ENCODE measurements at places on chromosomes 12 and 14. TPM values are rescaled to one million over a fixed set of nuclear protein-coding genes. Genes with fewer than 3 reads are reported as not detected.

GRCh38 chr12:69570545-69571399 lies 14.5 kb upstream of the CCT2 start:
- DNase-seq, result peak; percentile 81

DNA sequence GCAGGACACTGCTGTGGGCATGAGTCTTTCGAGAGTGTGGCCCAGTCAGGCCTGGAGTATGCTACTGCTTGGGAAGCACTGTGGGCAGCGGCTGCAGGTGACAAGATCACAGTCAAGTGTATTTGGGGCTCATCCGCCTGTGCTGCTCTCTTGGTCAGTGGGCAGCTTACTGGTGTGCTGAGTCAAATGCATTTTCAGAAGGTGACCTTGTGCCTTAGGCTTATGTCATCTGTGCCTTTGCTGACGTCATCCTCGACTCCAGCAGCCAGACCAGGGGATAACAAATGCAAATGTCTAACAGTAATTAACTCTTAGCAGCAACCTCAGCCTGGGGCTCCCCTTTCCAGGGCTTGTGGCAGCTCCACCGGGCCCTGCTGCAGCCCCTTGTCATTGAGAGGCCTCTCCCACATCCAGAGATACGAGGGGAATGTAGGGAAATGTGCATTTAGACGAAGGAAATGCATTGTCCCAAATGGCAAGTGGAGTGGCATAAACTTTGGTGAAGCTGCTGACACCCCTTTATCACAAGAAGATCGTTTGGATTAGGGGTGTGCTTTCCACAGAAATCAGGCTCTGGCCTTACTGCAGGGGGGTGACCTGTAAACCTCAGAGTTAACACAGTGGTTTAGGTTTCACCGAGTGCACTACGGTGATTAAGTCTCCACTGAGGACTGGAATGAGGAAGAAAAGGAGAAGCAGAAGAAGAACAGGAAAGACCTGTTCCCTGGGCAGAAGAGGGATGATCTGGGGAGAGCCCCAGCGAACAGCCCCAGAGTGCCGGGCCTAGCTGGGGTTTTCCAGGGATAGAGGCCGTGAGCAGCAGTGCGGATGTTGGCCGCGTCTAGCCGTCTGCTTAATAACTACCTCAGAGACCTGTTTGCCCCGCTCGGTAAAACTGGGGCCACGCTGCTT lies 39.7 kb downstream of the PSMA6 start:
- peak; percentile 35 for DNase-seq

DNA sequence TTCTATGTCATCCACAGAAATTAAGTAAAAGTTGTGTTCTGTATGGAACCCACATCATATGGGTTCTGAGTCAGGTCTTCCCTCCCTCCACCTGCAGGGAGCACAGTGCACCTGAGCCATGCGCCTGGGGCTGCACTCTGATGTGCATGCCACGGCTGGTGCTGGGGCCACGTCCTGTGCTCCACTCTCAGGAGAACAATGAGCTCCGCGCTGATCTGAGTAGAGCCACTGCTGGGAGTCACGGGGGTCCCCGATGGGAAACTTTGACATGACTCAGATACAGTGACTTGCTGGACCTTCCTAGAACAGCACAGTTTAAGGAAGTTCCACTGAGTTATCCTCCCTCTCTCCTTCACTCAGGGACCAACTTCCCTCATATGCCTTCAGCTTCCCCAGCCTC lies 683.4 kb downstream of the TMEM121 start:
- DNase-seq, result no peak

DNA sequence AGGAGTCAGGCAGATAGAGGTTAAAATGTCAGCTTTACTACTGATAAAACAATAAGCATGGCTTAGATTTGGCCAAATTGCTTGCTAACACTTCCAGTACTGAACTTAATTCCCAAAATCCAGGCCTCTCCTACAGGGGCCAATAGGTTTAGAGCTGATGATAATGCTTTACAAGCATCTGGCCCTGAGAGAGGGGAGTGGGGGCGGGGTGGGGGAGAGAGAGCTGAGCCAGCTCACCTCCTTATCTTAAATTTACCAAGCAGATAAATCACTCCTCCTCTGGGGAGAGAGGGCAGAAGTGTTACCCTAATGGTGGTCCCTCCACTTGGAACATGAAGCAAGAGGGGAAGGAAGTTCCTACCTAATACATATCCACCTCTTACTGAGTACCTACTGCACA lies 182.2 kb upstream of the CRY1 start:
- DNase-seq, result no peak

DNA sequence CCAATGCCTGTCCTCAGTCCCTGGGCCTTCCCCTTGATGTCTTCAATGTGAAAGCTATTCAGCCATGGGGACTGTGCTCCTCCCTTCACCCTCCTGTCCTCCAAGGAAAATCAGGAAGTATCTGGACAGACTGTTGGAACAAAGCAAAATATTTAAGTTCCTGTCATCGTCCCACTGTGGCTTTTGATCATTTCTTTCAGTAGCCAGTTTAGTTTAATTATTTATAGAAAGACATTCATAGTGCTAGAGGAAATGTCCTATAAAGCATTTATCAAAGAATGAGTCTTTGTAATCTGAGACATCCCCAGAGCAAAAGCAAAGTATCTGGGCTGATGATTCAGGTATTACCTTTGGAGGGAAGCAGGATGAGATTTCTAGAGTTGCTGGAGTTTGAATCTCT lies 254.1 kb downstream of the NRXN3 start:
- DNase-seq, result no peak

DNA sequence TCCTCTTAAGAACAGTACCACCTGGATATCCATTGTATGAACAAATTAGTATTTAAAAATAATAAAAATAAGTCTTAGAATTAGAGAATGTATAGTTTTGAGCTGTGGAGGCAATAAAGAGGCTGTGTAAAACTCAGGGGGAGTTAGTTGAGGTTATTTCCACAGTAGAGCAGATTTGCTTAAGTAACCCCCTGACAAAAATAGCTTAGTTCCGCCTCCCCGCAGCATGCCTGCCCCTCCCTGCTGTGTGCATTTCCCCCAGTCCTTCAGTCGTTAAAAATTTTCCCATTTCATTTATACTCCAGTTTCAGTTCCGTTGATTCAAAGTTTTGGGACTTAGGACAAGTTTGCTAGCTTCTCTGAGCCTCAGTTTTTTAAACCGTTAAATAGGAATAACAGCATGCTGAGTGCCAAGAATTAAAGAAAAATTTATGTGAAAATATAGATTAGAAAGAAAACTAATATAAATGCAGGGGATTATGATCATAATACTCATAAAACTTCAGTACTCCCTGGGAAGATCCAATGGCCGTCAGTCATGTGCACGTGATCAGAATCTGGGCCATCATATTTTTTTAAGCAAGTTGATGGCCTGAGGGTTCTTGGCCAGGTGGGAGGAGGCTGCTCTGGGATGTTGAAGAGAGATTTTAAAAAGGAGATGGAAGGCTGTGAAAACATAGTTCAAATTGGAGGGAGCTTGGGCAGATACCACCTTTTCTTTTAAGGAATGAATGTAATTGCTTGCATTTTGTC lies 14.5 kb upstream of the SLC38A2 start:
- DNase-seq, result peak; percentile 84

GRCh38 chr12:87348071-87348470 lies 681.1 kb downstream of the C12orf50 start:
- no peak for DNase-seq

ANKRD33 gene
- total RNA-seq, result not detected

CLEC6A gene
- total RNA-seq, result not detected
